ENCODE measurements at places on chromosomes 16 and 17.
A peak's percentile ranks its signal among the peaks of the same experiment; 100 is the strongest.

GRCh38 chr17:419073-419735 lies 66.6 kb upstream of the RPH3AL start:
- DNase-seq, result peak; percentile 51

GRCh38 chr16:79528338-79528737 lies 72.2 kb downstream of the MAF start:
- no peak for DNase-seq

DNA sequence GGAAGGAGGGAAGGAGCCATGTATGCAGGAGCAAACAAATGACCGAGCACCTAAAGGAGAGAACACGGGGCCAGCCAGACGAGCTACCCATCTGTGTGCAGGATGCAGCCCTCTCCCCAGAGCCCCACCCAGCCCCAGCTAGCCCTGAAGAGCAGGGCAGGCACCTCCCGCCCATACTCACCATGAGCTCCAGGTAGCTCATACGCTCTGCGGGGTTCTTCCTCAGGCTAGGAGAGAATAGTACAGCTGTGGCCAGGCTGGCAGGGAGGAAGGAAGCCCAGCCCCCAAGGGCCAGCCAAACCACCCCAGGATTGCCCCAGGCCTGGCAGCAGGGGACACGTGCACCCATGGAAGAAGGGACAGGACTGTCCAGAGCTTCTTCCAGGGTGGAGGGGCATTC lies 81.9 kb downstream of the KCNJ18 start:
- no peak for DNase-seq

- DNase-seq, result no peak
Measured at GRCh38 chr16:79316004-79316458, 284.5 kb downstream of the MAF start.

DNA sequence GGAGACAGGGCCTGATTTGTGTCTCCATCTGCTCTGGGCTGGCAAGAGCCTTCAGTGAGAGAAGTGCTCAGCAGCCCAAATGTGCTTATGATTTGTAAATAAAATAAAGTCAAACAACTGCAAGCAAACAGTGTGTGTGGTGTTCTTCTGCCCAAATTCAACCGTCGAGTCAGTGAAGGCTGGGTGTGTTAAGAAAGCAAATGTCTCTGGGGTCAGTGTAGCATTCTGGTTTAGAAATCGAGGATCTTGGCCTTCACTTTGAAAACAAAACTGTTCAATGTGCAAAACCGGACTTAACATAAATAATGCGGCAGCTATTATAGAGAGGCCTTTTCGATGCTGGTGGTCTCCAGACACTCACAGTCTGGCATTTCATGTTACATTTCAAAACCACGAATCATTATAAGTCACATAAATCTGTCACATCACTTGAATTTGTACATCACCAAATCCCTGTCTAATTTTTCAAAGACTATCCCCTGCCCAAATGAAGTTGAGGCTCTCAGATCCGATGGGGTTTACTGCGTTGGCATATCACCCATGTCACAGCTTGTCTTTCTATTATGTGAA lies 158.6 kb upstream of the MYOCD start:
- no peak for DNase-seq

GRCh38 chr17:40922239-40922638 lies 15.2 kb downstream of the KRT23 start:
- DNase-seq, result peak; percentile 68
